Activated CD4-positive, alpha-beta memory T cell treated with anti-CD3 and anti-CD28 coated beads, Interleukin-2, amount 10 ng/mL, durations not matched to agents 7 days and 5 days (primary cell): ENCODE measurements at places on chromosomes 11 and 22.

DNA sequence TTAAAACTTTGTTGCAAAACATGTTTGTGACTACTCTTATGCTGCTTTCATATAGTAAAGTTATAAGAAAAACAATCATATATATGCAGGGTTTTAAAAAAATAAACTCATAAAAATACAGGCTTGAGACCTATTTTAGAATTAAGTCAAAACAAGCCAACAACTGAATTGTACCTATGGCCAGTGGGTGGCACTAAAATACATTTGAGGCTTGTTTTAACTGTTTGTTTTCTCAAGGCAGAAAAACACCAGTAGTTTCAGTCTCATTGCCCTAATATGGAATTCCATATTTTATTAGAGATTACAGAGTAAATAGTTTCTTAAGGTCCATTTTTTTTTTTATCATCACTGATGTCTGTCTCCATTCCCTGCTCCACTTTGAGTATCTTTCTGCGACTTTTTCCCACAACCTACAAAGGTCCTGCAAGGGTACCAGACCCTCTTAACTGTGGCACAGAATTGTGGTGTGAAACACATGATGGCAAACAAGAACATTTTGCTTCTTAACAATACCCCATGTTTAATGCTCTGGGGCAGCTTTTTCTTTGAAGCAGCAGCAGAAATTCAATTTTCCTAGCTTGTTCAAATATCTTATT is 8.5 kb upstream of the CCDC89 start:
- H3K27ac ChIP-seq, result no peak overlapping the region
- H3K4me1 ChIP-seq, result peaks cover 48% of the 10 kb centered on the region
- peaks cover 65% of the 10 kb centered on the region for H3K36me3 ChIP-seq
- no peak for DNase-seq
- no peaks in the 10 kb centered on the region for H3K27me3 ChIP-seq

DNA sequence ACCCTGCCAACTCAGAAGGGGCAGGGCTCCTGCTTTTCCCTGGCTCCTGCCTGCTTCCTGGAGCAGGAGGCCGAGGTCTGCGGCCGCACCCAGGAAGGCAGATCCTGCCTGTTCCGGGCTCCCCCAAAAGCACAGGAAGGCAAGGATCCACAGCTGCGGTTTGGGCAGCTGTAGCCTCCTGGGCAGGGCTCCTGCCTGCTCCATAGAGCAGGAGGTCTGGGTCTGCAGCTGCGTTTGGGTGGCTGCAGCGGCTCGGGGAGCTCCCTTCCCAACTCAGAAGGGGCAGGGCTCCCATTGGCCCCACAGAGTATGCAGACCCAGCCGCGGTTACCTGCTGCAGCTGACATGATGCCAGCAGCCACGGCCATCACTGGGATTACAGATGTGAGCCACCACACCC is 5.5 kb downstream of the UPK2 start:
- H3K36me3 ChIP-seq, result no peaks in the 10 kb centered on the region
- H3K27ac ChIP-seq, result no peak overlapping the region
- H3K27me3 ChIP-seq, result peaks cover 2% of the 10 kb centered on the region
- H3K4me1 ChIP-seq, result no peaks in the 10 kb centered on the region

DNA sequence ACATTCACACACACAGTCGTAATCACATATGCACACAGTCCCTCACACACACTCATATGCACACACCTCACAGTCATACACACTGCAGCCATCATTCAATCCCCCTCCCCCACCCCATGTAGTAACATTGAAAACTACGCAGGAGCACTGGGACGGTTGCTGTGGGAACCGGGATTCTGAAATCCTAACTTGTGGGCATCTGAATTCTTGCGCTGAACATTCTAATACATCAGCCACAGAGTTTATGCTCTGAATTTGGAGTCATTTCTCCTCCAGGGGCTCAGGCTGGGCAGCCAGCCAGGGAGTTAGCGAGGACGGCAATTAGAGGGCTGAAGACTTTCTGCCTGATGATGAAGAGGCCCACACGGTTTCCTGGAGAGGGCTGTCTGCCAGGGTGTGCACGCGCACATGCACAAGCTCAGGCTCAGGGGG is 32.7 kb downstream of the CD6 start:
- peak; percentile 43 for DNase-seq
- H3K4me1 ChIP-seq, result peaks cover 77% of the 10 kb centered on the region
- peak overlapping the region; percentile 83 for H3K27ac ChIP-seq
- peaks cover 62% of the 10 kb centered on the region for H3K36me3 ChIP-seq
- peak overlapping the region; percentile 53 for H3K4me3 ChIP-seq

DNA sequence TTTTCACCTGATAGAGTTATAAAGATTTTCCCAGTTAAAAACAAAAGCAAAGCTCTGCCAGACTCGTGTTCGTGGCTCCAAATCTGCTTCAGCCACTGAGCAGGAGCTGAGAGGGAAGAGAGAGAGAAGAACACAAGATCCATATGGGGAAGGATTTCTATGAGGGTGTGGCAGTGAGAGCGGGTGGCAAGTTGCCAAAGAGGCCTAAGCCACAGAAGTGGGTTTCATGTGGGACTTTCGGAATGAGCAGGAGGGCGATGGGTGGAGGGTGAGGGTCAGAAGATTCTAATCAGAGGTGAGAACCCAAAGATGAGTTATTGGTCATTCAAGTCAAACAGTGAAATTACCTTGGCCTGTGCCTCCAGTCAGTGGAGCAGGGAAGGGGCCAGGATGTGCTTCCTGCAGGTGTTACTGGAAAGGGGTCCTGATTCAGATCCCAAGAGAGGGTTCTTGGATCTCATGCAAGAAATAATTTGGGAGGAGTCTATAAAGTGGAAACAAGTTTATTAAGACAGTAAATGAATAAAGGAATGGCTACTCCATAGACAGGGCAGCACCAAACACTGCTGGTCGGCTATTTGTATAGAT is 40.5 kb upstream of the TOP3B start:
- no peak overlapping the region for H3K4me3 ChIP-seq
- H3K36me3 ChIP-seq, result no peaks in the 10 kb centered on the region
- no peak overlapping the region for H3K27ac ChIP-seq
